8988T (cell line): ENCODE measurements at places on chromosomes 11 and 22.

- no peak for DNase-seq
Measured at GRCh38 chr11:128942817-128943427, at the start of gene TP53AIP1. Gene TP53AIP1 (minus strand): TSS chr11:128942871. CDS start chr11:128937818, 5,053 bp downstream.

GRCh38 chr22:45709866-45710265, 38.2 kb downstream of the ATXN10 start:
- DNase-seq, result no peak

DNA sequence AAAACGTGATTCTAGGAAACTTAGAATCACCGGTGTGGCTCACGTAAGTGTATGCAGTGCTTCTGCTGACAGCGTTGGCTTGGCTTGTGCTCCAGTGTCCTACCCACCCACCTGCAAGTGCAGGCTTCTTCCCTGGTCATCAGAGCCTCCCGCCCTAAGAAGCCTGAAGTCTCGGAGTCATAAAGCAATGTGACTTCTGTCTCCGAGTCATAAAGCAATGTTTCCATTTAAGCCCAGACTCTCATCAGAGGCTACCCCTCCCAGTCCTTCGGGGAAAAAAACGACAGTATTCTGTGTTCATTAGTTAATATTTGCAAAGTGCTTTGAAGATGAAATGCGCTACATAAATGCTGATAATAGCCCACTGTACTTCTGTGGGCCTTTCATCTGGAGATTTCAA, 293.8 kb downstream of the OPCML start:
- DNase-seq, result no peak

GRCh38 chr11:62444835-62445234, 26.0 kb downstream of the SCGB1A1 start:
- no peak for DNase-seq

- DNase-seq, result no peak
Measured at GRCh38 chr22:50072714-50073538, 12.3 kb downstream of the MLC1 start.
